Endodermal cell (in vitro differentiated cells): ENCODE measurements at places on chromosomes 3 and 15. TPM values are rescaled to one million over a fixed set of nuclear protein-coding genes. Genes with fewer than 3 reads are reported as not detected.

Gene MEIS2
- 5.3 and 7.1 TPM in 2 replicates for total RNA-seq

Gene IQSEC1
- total RNA-seq: 24.5 to 32.3 TPM (median 28.3 TPM) in 3 replicates

- no peak overlapping the region for H3K4me3 ChIP-seq
- DNase-seq: no peak
- no peaks in the 10 kb centered on the region for H3K36me3 ChIP-seq
- H3K4me1 ChIP-seq: no peaks in the 10 kb centered on the region
- H3K27ac ChIP-seq: no peak overlapping the region
- H3K27me3 ChIP-seq: no peaks in the 10 kb centered on the region
Measured at GRCh38 chr3:147173257-147173656, 233.1 kb downstream of the ZIC4 start.

- H3K36me3 ChIP-seq: no peaks in the 10 kb centered on the region
- no peak for DNase-seq
- no peaks in the 10 kb centered on the region for H3K27me3 ChIP-seq
- no peak overlapping the region for H3K4me3 ChIP-seq
- H3K4me1 ChIP-seq: no peaks in the 10 kb centered on the region
Measured at GRCh38 chr3:2853651-2854050, 256.5 kb downstream of the IL5RA start.
